ENCODE measurements at places on chromosomes 13 and 19.
A peak's percentile ranks its signal among the peaks of the same experiment; 100 is the strongest.

GRCh38 chr13:90713441-90714133, 633.9 kb upstream of the MIR17HG start:
- DNase-seq, result no peak

- DNase-seq, result no peak
These were observed 166.9 kb downstream of the SLC7A1 start for GRCh38 chr13:29428310-29429181.

GRCh38 chr19:45123440-45123850, 30.5 kb downstream of the PPP1R37 start:
- DNase-seq, result no peak

DNA sequence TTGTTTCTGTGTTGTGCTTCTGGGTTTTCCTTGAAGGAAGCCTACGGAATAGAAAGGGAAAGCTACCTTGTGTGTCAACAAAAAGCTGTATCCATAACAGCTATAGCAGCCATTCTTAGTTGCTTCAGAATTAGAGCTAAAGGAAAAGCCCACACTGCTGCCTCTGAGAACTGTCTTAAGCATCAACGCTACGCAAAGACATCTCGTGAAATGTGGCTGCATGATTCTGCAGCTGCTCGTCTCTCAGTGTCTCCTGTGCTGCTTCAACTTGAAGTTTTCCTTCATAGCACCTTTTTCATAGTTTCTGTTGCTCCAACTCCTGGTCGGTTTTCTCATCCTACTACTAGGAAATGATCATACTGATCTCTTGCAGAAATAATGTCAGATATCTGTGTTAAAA, 140.9 kb upstream of the MAB21L1 start:
- no peak for DNase-seq

GRCh38 chr13:100657881-100658315, 16.7 kb downstream of the TMTC4 start:
- no peak for DNase-seq

DNA sequence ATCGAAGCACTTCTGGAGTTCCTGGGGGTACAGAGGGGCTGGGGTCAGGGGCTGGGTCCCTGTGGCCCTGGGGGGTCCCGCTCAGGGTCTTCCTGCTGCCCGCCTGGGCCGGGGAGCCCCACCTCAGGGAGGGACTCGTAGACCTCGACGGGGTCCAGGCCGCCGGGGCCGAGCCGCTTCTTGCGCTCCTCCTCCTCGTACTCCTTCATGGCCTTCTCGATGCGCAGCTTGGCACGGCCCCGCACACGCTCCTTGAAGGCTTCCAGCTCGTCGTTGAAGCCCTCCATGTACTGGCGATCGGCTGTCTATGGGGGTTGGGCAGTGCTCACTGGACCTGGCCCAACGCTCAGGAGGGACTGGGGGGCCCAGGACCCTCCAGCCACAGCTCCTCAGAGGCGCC, 10.2 kb downstream of the CDC37 start:
- DNase-seq, result no peak

- DNase-seq, result no peak
These were observed 7.3 kb upstream of the NLRP8 start for GRCh38 chr19:55940306-55940705.

DNA sequence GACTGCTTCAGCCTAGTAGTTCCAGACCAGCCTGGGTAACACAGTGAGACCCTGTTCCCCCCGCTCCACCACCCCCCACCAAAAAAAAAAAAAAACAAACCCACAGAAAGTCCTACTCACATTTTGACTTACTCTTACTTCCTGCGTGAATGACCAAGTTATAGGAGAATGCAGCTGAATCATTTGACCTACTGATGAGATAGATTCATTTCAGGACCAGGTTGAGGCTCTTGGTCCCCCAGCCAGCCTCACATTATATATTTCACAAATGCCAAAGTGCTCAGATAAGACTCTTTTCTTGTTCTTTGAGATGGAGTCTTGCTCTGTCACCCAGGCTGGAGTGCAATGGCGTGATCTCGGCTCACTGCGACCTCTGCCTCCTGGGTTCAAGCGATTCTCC, 70.2 kb downstream of the KLF5 start:
- no peak for DNase-seq

- no peak for DNase-seq
These were observed 586.6 kb downstream of the SLITRK1 start for GRCh38 chr13:83295686-83296085.

DNA sequence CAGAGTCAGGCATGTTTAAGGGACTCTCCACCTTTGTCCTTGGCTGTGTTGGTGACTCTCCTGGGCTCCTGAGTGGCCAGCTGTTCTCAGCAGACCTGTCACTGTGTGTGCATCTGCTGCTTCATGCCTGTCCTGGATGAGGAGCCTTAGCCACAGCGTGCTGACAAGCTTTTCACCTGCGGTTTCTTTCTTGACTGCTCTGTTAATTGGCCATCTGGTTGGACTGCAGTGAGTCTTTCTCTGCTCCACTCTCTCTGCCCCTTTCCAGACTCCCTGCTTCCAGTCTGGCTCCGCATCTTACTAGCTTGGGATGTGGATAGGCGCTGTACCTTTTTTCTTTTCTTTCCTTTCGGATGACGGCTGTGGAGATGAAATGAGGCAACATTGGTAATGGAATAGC, 38.8 kb downstream of the POLR1D start:
- no peak for DNase-seq

DNA sequence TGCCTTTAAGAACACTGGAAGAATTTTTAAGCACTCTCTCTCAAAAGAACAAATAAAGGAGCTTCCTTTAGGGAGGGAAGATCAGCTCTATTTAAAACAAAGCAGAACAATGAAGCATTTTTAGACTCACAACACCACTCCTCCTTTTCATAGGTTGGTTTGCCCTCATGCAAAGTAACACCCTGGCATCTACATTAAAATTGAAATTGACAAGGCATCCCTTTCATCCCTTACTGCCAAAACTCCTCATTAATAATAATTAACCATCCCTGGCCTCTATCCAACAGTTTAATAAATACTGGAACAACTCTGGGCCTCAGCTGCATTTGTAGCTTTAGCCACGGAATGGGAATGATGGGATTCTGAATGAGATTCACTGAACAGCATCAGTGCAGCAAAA, 929.1 kb downstream of the PCDH9 start:
- DNase-seq, result no peak

DNA sequence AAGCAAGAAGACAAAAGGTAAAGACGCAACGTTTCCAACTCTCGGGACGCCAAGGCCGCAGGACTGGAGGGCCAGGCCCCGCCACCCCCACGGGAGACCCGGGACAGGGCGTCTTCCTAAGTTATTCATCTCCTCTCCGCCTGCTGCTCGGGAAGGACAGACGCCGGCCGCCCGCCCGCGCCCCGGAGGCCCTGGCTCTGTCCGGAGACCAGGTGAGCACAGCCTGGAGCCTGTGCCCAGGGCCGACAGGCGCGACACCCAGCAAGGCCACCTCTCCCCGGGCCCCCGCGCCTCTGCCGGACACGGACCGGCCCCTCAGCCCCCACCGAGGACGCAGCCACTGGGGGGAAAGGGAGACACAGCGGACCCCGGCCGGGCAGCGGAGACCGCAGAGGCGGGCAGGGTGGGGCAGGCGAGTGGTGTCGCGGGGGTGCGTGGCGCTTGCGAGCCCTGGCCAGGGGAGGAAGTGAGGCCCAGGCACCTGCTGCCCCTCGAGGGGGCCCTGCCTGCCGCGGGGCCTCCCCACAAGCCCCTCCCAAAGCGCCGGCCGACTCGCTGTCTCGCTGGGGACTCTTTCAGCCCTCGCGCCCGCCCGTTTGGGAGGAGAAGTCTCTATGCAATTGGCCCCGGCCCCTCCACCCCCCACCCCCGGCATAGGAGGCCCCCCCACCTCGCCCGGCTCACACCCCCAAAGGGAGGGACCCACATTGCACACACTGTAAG, 17.2 kb downstream of the SMIM24 start:
- DNase-seq, result no peak

DNA sequence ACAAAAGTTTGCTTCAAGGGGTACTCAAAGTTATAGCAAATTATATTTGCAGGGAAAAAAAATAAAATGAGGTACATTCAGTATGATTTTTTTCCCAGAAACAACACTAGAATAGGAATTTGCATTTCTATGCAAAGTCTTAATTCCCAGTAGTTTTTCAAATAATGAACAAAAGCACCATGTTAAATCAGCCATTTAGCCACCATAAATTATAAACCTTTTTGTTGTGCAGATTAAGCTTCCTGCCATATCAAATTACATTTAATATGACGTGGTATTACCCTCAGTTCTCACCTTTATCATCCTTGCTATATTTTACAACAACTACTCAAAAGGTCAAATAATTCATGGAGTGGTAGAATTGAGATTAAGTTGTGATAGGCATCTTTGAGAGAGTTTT, 136.6 kb upstream of the FRY start:
- DNase-seq, result no peak

- no peak for DNase-seq
These were observed 66.6 kb upstream of the XPO4 start for GRCh38 chr13:20969182-20969581.

DNA sequence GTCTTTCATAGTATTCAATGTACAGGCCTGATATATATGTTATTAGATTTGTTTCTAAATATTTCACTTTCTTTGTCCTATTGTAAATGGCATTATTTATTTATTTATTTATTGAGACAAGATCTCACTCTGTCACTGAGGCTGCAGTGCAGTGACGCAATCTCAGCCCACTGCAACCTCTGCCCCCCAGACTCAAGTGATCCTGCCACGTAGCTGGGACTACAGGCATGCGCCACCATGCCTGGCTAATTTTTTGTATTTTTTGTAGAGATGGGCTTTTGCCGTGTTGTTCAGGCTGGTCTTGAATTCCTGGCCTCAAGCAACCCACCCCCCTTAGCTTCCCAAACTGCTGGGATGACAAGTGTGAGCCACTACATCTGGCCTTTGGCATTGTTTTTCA, 5.4 kb upstream of the GAS6 start:
- no peak for DNase-seq

DNA sequence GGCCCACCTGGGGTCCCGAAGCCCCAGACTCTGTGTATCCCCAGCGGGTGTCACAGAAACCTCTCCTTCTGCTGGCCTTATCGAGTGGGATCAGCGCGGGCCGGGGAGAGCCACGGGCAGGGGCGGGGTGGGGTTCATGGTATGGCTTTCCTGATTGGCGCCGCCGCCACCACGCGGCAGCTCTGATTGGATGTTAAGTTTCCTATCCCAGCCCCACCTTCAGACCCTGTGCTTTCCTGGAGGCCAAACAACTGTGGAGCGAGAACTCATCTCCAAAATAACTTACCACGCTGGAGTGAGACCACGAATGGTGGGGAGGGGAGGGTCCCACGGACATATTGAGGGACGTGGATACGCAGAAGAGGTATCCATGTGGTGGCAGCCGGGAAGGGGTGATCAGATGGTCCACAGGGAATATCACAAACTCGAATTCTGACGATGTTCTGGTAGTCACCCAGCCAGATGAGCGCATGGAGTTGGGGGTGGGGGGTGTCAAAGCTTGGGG, 1.0 kb upstream of the ICAM5 start:
- DNase-seq, result peak; percentile 82

GRCh38 chr13:78100486-78100885, 181.9 kb upstream of the EDNRB start:
- no peak for DNase-seq

DNA sequence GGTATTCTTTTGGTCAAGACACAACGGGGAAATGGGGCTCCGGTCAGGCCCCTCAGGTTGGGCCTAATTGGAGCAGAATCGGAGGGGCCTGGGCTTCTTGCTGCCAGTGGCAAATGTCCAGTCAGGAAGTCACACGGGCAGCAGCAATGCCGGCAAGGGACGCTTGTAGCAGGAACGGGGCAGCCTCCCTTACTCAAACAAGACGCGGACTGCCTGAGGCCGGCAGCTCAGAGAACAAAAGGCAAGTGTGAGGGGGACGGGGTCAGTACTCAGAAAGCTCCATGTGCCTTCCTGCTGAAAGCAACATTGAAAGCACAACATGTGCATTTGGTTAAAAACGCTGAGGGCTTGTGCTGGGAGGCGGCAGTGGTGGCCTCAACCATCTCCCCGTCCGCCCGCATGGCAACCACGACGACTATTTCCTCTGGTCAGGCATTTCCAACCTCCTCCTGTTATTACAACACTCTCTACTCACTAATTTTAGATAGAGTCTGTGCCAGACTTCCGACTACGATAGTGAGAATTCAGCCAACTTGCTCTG, 20.5 kb upstream of the RASA3 start:
- DNase-seq, result peak; percentile 56

GRCh38 chr19:42295831-42296525, 6.0 kb upstream of the PRR19 start:
- peak; percentile 97 for DNase-seq

GRCh38 chr19:49590071-49590970, 661 bp upstream of the PRR12 start:
- peak; percentile 98 for DNase-seq

DNA sequence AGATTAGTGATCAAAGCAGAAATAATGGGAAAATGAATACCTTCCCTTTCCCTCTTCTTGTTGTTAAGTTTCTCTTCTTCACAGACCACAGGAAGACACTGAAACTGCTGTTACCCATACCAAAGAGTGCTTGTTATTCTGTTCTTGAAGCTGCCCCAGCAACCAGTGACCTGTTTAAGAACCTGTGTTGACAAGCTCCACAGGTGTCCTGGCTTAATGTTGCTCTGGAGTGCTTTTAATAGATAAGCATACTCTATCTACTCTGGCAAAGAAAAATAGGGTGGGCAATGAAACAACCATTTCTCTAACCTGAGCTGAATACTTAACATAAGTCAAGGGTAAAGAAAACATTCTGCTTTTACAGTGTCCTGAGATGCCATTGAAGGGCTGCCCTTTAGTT, 506.7 kb upstream of the GPC6 start:
- DNase-seq, result no peak

GRCh38 chr13:74289107-74289506, 154.9 kb upstream of the KLF12 start:
- DNase-seq, result no peak

DNA sequence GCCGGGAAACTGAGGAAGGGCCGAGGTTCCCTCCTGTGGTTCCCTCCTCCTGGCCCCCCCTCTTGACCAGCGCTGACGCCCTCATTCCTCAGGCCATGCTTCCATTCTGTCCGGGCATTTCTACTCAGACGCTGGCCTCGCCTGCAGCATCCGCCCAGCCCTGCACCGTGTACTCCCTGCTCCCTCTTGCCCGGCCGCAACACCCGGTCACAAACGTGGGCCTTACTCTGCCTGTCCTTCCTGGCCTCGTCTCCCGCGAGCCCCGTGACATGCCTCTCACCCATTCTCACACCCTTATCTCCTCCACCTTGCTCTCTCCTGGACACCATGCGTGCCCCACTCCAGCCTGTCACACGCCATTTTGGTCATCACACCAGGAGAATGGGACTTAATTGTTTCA, 11.3 kb downstream of the HDGFL2 start:
- DNase-seq, result no peak

GRCh38 chr19:28841531-28841930, 371.4 kb downstream of the UQCRFS1 start:
- no peak for DNase-seq

GRCh38 chr13:36986462-36987240, 12.5 kb downstream of the ALG5 start:
- DNase-seq, result peak; percentile 40

GRCh38 chr19:1675633-1676350, 23.4 kb upstream of the TCF3 start:
- DNase-seq, result no peak

DNA sequence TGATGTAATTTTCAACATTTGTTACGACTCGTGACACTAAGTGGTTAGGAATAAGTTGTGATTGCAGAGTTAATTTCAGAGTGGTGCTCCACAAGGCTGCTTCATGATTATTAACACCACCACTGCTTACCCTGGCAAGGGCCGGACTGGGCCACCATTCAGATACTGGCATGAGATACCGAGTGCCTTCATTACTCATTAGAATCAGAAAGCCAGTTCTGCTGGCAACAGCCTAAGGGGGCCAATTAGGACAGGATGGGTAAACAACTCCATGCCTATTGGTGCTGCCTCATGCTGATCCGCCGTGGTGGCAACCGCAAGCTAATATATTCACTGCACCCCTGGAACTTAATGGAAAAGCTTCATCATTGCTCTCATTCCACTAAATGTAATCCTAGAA, 575.1 kb downstream of the EFNB2 start:
- DNase-seq, result no peak
